ENCODE measurements at places on chromosomes 1 and 21.

DNA sequence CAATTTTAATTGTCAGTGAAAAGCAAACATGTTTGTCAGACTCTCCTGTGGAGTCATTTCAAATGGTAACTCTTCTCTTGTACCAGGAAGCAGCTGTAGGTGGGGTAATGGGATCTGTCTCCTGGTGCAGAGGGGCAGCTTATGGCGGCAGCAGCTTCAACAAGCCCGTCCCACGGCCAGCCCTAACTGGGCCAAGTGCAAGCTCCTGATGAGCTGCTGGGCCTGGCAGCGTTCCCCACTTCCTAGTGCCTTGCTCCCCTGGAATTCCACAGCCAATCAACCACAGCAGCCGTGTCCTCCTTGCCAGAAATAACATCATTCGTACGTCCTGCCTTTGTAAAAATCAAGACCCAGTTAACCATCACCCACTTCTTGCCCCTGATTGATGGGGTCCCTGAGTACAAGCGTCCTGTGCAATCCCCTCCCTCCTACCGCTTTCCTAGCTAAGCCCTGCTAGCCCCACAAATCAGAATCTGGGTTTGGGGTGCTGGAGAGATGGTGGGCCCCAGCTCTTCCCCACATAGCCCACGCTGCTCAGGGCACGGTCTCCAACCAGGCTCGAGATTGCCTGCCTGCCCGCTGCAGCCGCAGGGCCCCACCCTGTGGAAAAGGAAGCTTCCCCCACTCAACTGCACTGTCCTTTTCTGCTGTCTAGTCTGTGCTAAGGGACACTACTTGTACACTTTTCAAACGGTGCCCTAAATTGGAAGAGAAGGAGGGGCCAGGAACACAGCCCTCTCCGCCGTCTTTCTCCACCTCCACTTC lies 61.2 kb downstream of the TOR1AIP2 start:
- no peak for DNase-seq

DNA sequence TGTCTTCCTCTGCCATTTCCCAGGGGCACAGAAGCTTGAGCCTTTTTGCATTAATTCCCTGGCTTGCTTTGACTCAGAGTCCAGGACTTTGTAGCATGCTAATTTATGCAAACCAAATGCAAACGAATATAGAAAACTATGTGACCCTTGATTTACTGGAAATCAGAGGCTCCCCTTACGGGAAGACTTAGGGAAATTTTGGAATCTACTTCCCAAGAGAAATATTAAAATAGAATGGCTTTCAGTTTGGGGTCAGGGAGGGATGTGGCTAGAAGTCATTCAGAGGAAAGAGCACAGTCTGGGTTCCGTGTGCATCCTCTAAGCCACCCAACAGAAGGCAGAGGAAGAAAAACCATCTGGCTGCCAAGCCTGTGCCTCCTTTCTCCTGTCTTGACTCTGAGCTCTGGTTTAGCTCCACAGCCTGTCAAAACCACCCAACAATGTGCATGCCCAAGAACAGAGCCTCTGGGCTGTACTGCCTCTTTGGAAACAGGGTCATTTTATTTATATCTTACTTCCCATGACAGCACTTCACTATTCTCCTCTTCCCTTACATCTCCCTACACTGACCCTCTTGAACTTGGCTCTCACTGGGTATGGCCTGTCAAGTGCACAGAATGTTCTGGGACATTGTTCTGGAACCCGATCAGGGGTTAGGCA lies 30.1 kb downstream of the ATF3 start:
- DNase-seq = no peak

GRCh38 chr1:234962340-234962989 lies 166.2 kb downstream of the TOMM20 start:
- no peak for DNase-seq

DNA sequence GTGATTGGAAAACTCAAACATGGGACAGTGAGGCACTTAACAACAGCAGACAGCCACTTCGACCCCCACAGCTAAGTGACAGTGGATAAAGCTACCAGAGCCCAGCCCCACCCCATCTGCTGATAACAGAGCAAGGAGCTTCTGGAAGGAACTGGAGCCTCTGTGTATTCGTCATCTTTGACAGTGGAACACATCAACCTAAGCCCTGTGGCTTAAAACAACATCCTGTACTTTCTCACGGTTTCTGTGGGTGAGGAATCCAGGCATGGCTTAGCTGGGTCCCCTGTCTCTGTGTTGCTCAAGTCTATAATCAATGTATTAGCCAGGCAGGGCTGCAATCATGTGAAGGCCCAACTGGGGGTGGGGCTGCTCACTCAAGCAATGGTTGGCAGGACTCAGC lies 18.4 kb upstream of the SIPA1L2 start:
- DNase-seq = no peak

- DNase-seq = no peak
These were observed 35.0 kb downstream of the DNAJC6 start for GRCh38 chr1:65344171-65344814.

- no peak for DNase-seq
These were observed 5.5 kb upstream of the CD1A start for GRCh38 chr1:158248771-158249170.

- DNase-seq = no peak
These were observed 89.8 kb downstream of the SLC16A1 start for GRCh38 chr1:112866151-112866550.

GRCh38 chr21:44402323-44403105 lies 49.1 kb downstream of the TRPM2 start:
- no peak for DNase-seq

- DNase-seq = no peak
These were observed 165.8 kb upstream of the C1orf105 start for GRCh38 chr1:172254521-172255222.

DNA sequence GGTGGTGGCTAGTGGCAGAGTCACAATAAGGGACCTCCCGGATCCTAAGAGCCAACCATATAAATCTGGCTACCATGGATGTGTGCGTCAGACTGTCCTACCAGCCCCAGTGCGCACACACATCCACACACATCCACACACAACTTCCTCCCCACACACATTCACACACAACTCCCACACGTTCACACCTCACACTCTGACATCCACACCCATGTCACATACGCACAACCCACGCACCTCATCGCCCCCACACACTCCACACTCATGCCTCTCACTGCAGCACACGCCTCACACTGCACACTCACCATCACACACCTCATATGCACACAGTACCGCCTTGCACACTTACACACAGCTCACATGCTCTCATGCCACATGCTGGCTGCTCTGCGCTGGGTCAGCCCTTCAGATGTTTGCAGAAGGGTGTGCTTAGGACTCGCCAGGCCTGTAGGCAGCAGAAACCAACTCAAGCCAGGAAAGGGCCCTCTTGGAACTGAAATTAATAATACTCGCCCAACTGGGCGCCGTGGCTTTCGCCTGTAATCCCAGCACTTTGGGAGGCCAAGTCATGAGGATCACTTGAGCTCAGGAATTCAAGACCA lies 3.0 kb downstream of the LDLRAD2 start:
- no peak for DNase-seq

DNA sequence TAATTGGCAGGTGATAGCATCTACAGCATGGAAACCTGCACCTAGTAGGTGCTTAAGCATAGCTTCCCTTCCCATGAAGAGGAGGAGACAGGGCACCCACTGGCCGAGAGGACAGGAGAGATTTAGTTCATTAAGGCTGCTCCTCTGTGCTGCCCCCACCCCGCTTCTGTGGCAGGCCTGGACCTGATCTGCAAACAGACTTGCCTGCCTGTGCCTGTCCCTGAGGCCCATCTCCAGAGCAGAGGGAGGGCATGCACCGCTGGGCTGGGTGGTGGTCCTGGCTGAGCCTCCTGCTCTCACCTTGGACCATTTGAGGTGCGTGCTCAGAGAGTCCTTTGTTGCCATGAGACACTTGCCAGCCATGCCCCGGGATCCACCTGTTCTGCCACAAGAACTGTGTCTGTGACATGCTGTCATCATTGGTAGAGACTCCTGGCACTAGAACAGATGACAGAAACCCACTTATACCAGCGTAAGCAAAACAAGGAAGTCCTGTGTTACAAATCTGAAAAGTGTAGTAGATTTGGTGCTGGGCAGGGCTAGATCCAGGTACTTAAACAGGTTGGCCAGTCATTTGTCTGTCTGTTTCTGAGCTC lies 55.6 kb downstream of the PTPRF start:
- DNase-seq = no peak

DNA sequence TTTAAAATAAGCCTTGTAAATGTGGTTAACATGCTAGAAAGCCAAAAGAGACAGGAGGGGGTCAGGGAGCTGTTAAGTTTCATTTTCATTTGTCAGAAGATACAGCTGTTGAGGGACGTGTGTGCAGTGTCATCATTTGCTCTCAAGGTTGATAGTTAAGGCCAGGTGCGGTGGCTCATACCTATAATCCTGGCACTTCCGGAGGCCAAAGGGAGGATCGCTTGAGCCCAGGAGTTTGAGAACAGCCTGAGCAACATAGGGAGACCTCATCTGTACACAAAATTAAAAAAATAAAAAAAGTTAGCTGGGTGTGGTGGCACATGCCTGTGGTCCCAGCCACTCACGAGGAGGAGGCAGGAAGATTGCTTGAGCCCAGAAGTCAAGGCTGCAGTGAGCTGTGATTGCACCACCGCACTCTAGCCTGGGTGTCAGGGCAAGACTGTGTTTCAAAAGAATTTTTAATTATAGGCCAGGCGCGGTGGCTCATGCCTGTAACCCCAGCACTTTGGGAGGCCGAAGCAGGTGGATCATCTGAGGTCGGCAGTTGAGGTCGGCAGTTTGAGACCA lies 22.7 kb downstream of the ZBTB8OS start:
- DNase-seq = no peak

GRCh38 chr1:153397924-153398651 lies 7.2 kb upstream of the S100A8 start:
- DNase-seq = no peak

- no peak for DNase-seq
These were observed 27.7 kb upstream of the C1orf159 start for GRCh38 chr1:1143636-1144035.

DNA sequence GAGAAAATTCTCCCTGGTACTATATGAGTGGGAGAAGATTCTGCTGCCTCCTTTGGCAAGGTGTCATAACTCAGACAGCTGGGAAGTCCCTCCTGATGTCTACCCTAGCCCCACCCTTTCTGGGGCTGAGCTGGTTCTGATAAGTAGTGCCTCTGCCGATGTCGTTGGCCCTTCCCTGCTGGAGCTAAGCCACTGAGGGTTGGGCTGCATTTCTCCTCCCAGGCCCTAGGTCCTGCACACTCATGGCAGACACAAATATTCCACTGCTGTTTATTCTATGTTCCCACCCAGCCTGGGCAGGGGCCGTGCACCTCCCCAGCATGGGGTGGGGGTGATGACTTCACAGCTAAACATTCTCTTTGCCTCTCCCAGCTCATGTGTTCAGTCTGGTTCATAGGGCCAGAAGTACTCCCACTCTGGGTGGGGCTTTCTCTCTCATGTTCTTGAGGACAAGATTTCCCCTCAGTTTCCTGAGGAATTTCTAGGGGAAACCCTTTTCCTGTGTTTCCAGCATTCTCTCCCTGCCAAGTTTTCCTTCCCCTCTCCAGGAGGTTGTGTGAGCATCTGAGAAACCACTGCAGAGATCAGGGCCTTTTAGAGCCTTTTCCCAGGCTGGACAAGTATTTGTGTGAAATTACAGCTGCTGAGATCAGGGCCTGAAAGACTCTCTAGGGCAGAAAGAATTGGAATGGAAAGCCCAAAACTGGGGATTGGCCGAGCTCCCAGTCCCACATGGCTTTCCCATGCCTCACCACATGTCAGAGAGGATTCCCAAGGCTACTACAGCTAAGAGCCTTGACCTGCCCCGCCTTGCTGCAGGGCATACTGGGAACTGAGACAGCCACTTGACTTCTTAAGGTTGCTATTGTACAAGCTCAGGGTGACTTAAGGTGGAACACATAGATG lies 66.2 kb downstream of the ATP2B4 start:
- DNase-seq = no peak

GRCh38 chr1:114502080-114502479 lies 8.9 kb downstream of the TRIM33 start:
- no peak for DNase-seq

GRCh38 chr1:166017395-166017794 lies 149.4 kb downstream of the FAM78B start:
- no peak for DNase-seq

GRCh38 chr1:11940260-11940921 lies 5.9 kb downstream of the PLOD1 start:
- DNase-seq = no peak

DNA sequence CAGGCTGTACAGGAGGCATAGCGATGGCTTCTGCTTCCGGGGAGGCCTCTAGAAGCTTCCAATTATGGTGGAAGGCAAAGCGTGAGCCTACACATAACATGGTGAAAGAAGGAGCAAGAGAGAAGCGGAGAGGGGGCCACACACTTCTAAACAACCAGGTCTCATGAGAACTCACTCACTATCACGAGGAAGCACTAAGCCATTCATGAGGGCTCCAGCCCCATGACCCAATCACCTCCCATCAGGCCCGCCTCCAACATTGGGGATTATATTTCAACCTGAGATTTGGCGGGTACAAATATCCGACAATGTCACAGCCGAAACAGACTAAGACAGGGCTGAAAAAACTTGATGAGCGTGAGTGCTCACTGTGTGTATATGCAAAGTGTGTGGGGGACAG lies 89.3 kb upstream of the CNIH3 start:
- DNase-seq = no peak

DNA sequence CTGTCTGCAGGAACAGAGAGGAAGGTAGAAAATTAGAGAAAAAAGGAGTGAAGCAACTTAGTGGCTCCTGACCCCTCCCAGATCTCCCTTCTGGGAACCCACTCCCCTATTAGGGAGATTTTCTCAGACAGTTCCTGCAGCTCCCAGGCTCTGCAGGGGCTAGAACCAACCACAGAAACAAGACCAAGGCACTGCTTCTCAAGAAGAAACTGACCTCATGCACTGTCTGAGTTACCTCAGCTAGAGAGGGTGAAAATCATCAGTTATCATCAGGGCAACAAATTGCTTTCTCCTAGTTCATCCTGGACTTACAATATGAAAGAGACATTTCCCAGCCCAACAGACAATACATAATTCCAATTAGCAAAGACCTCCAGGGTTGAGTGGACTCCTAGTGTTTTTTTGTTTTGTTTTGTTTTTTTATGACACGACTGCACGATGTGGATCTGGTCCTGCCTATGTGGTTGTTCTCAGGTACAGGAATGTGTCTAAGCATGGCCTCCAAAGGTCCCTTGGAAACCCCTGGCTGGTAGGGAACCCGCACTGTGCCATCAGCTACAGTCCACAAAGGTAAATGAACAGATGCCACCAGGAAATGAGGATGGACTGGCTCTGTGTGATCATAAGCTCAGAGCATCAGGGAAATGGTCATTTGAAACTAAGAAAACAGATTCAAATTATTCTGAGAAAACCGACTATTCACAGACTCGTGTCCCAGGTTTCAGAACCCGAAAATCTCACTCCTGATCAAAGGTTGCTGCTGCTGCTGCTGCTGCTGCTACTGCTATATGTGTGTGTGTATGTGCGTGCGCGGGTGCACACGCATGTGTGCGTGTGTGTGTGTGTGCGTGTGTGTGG lies 65.3 kb downstream of the LAMC2 start:
- DNase-seq = no peak

DNA sequence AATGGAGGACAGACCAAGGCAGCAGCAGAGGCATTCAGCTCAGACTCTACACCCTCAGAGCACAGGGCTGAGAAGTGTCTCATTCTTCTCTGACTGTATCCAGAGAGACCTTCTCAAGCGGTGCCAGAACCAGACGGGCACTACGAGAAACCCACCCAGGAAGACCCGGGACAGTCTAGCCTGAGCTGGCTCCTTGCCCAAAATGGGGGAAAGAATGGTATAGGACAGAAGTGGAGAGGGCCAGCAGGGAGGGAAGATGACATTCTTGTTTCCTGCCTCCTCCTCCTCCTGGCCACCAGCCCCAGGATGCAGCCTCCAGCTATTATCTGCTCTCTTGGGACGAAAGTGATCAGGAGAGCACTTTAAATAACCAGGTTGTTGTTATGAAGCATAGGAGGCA lies 22.6 kb upstream of the PRELP start:
- no peak for DNase-seq
